ENCODE measurements at places on chromosomes 5 and 9. TPM values are rescaled to one million over a fixed set of nuclear protein-coding genes. Genes with fewer than 3 reads are reported as not detected.

Gene CA9
- 0.16 TPM for total RNA-seq

GRCh38 chr5:170640731-170641588, 137.1 kb downstream of the KCNIP1 start:
- no peak for DNase-seq

DNA sequence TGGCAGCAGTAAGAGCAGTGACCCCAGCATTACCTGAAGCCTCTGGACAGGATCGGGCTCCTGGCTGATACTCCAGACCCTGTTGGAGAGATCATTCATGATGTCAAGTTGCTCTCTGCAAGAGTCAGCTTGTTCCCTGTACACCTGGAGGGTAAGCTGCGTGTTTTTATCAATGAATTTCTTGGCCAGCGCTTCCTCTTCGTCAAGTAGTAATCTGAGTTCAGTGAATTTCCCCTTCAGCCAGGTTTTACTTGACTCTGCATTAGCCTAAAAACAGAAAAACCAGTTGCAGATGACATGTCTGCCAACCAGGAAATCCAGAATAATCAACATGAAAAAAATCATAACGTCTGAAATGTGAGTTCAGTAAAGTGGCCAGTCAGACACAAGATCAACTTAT, 19.1 kb downstream of the TRIM14 start:
- no peak for DNase-seq

DNA sequence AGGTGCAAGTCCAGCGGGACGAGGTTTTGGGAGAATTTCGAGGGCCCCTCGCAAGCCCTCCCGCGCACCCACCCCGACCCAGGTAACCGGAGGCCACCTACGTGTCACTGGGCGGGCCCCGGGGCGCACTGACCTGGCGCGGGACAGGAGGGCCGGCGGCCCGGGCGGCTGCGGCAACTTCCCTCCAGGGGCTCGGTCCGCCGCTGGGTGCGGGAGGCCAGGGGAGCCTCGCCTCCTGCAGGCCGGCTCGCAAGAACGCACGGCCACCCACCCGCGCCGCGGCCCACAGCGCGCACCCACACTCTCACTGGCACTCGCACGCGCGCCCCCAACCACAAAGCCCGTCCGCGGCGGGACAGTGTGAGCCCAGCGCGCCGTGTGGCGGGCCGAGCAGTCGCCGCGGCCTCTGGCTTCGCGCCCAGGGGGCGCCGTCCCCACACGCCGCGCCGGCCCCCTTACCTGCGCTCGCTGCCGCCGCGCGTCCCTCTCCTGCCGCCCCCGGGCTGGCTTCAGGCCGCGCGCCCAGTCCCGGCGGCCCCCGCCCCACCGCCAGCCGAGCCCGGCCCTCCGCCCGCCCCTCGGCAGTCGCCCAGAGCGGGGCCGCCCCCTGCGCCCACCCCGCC, 451 bp downstream of the LPAR1 start:
- DNase-seq, result no peak

Measured in breast epithelium (tissue), 4 donors.